CD8-positive, alpha-beta memory T cell (primary cell): ENCODE measurements at places on chromosomes 2 and 18.

DNA sequence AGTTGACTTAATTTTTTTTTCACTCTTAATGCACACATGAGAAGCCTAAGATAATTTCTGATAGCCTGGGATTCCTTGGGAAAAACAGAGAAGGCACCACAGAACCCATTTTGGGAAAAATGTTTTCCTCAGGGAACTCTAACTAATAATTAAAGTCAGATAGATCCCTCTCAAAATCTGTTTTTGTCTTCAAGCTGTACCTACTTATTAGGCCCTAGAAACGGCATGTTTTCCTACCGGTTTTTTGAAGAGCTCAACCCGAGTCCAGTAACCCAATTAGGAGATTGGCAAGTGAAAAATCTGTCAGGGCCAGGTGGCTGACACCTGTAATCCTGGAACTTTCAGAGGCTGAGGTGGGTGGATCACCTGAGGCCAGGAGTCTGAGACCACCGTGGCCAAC, 16.1 kb upstream of the PDK1 start:
- no peak for DNase-seq

DNA sequence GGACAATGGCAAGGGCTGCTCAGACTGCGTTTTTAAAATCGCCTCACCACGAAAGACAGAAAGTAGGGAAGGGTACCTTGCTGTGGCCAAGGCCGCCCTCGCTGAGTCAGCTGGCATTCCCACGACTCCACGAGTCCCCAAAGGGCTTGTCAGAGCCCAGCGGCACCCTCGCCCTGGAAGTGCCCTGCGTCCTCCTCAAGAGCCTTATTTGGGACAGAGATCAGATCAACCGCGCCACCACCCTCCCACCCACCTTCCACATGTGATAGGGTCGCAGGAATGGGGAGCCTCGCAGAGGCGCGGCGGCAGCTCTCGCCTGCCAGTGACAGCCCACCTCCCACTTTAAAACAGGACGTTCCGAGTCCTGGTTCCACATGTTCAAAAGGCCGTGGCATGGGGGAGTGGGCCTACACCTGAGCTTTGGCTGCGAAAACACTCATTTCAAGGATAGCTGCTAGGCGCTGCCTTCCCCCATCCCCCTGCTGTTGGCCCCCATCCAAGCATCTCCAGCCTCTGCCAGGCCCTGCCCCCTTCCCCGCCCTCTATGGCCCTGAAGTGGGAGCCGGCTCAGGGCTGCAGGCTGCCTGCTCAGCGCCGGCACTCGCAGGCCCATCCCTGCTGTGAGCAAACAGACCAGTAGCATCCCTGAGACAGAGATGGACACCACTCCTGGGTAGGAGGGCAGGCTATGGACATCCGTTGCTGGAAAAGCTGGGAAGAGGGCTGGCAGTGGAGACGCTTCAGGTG, 38.1 kb upstream of the ARHGEF4 start:
- no peak for DNase-seq

DNA sequence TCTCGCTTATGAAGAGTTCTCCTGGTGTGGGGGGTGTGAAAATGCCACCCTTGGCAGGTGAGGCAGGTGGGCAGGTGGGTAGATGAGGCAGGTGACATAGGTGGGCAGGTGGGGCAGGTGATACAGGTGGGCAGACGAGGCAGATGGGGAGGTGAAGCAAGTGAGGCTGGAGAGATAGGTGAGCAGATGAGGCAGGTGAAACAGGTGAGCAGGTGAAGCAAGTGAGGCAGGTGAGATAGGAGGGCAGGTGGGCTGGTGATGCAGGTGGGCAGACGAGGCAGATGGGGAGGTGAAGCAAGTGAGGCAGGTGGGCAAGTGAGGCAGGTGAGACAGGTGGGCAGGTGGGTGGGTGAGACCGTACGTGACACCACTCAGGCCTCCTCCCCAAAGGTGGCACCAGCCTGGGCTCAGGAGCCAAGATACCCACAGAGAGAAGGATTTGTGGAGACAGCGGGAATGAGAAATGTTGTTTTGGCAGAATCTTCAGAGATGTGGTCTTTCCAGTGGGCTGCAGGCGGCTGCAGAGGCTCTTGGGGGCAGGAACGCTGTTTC, 232.3 kb upstream of the MYT1L start:
- no peak for DNase-seq

DNA sequence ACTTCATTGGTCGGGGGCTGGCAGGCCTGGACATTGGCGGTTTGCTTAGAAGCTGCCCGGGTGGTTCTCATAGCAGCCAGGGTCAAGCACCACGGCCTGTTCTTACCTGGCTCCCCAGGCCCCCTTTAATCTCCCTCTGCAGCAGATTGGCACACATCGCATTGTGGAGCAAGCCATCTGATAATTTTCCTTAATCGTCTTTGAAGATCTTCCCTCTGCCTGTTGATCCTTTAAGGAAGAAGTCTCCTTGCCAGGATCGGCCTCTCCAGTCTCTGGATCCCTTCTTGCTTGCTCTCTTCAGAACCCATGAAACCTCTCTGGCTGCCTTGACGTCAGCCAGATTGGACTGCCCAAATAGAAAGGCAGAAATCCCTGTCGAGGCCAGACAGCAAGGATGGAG, 75.8 kb downstream of the NEDD4L start:
- no peak for DNase-seq

DNA sequence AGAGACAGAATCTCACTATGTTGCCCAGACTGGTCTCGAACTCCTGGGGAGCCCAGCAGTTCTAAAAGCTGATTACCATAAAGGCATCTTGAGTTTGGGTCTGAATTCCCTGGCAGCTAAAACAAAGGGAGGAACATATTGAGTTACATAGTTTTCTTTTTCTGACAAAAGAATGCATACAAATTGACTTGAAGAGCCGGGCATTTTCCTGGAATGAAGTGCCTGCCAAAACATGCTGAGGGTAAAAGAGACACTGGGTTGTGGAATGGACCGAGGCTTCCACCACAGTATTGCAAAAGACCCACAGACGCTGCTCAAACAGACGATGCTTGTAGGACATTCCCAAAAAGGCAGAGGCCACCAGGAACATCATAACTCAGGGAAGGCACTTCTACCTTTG, 35.1 kb upstream of the ROCK2 start:
- no peak for DNase-seq

DNA sequence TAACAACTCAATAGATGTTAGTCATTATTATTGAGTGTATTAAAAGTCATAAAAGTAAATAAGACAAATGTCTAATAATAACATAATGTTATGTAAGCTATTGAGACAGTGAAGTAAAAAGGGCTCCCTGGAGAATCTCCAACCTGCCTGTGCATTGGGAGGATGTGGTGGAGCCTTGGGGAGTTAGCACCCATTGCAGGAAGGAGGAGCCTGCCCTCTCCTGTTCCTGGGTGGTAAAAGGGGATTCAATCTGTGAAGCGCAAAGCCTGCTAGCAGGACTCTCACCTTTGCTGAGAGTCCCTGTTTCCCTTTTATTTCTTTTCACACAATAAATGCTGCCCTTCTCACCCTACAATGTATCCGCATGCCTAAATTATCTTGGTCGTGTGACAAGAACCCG, 206.1 kb downstream of the RAB3GAP1 start:
- DNase-seq: no peak

- no peak for DNase-seq
These were observed 53.0 kb downstream of the REEP1 start for GRCh38 chr2:86284401-86284841.

- no peak for DNase-seq
These were observed 350.4 kb downstream of the EN1 start for GRCh38 chr2:118496870-118497611.

- no peak for DNase-seq
These were observed 23.6 kb upstream of the SULT1C4 start for GRCh38 chr2:108354136-108354535.

- DNase-seq: no peak
These were observed 83.3 kb downstream of the DPP4 start for GRCh38 chr2:161990741-161991140.

DNA sequence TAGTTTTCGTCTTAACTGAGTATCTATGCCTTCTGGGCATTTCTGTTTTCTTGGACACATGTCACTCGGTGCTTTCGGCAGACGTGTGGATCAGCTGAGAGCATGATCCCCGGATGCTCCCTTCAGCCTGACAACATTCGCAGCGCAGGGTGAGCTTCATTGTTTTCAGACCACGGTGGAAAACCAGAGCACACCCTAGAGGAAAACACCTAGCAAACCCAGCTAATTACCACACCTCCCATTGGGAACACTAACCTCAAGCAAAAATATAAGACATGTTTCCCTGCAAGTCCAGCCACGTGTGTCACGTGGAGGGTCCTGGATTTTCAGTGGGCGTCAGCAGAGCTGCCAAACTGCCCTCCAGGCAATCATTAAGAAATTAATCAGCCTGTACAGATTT, 31.0 kb downstream of the ANKRD29 start:
- DNase-seq: no peak
